Mesangial cell (primary cell): ENCODE measurements at places on chromosomes 11 and 22. TPM values are rescaled to one million over a fixed set of nuclear protein-coding genes. Genes with fewer than 3 reads are reported as not detected.

ANKK1 gene
- total RNA-seq, result 0.13 TPM in 1 of 2 replicates, not detected in the other

OR52J3 gene
- total RNA-seq, result not detected in 2 replicates

CLMP gene
- total RNA-seq, result 10.6 and 11.6 TPM in 2 replicates

CRACR2B gene
- 5.7 and 20.4 TPM in 2 replicates for total RNA-seq

CSF2RB gene
- not detected in 2 replicates for total RNA-seq

KDM4E gene
- total RNA-seq, result not detected in 2 replicates

MUC5B gene
- total RNA-seq, result not detected in 2 replicates

SCUBE1 gene
- total RNA-seq, result under 0.01 TPM in 1 of 2 replicates, not detected in the other

TMPRSS4 gene
- 0.25 TPM in 1 of 2 replicates, not detected in the other for total RNA-seq

PTDSS2 gene
- total RNA-seq, result 46.6 and 69.7 TPM in 2 replicates
